ENCODE measurements at places on chromosomes 2 and 18.

GRCh38 chr2:31188131-31188530, 29.2 kb downstream of the CAPN14 start:
- DNase-seq: no peak

- DNase-seq: no peak
Measured at GRCh38 chr2:144924827-144925226, 404.9 kb upstream of the ZEB2 start.

- DNase-seq: no peak
Measured at GRCh38 chr2:207860685-207861084, 91.0 kb upstream of the FZD5 start.

DNA sequence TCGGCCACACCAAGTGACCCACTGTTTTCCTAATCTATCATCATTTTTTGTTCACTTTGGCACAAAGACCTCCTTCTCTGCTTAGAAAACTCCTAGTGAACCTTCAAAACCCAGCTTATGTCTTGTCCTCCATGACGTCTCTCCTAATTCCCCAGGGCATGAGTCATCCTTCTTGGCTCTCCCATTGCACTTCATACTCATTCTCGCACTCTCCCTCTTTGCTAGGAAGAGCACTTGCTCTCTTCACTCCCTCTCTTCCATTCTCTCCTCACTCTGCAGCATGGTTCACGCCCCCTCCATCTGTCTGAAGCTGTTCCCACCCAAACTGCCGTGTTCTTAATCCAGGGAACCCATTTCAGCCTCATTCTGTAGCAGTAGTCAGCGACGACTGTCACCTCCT, 103.9 kb downstream of the MRO start:
- DNase-seq: no peak

DNA sequence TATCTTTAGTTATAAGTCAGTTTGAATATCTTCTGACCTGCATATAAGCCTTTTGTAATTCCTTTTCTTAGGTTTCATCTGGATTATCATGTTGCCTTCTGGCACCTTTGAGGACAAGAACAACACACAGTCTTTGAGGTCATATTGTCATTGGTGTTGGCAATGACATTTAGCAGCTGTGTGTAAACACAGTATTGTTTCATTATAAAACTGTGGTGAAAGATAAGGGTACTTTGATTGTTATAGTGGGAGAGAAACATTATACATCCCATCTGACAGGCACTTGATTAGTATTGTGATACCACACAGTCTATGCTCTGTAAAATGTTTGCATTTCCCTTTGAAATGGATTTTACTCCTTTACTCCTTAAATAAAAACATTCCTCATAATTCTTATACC, 313.5 kb downstream of the RPRM start:
- DNase-seq: no peak

- peak; percentile 3 for DNase-seq
Measured at GRCh38 chr2:190407246-190407661, 901 bp upstream of the MFSD6 start.

GRCh38 chr2:181778621-181779201, 98.4 kb upstream of the NEUROD1 start:
- no peak for DNase-seq

DNA sequence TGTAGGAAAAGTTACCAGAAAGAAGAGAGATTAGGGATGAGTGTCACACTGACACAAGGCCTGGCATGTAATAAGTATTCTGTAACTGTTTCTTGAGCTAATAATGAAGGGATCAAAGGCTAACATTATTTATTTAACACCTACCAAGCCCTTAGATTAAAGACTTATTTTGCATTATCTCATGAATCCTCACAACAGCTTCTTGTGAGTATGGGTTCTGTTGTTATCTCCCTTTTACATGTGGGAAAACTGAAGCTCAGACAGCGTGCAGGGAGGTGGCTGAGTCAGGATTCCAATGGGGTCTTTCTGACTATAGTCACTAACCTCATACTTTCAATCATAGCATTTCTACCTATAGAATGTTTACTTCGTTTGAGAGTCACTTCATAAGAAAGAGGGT, 79.0 kb upstream of the PROKR1 start:
- no peak for DNase-seq

GRCh38 chr2:35160871-35161270, 1194.7 kb upstream of the CRIM1 start:
- no peak for DNase-seq

GRCh38 chr2:112841295-112842044, 4.9 kb upstream of the IL1B start:
- no peak for DNase-seq

DNA sequence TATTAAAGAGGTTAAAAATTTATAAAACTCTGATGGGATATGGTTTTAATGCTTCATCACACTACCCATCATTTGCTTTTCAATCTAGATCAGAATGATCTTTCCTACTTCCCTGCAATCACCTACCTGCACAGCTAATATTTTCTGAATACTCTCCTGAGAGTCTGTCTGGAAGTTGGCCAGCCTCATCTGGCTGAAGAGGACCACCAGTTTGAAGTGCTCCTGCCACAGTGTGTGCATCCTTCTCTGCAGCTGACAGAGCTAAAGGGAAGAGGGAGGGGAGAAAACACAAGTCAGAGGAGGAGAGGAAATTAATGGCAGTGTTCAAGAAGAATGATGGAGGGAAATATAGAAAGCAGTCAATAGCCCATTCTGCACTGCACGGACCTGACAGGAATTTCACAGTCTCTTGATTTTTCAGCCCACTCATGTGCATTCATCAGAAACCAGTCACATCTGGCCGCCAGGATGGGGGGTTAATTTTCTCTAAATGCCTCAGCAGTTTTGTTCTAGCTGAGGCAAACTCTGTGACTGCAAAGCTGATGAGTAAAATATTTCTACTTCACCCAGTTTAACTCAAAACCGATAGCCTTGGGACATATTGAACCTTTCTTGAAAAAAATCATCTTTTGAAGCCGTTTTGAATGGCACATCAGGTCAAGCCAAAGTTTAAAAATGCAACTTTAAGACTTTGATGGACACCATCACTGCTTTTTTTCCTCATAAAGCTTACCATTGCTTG, 201.8 kb upstream of the KLHL14 start:
- no peak for DNase-seq

DNA sequence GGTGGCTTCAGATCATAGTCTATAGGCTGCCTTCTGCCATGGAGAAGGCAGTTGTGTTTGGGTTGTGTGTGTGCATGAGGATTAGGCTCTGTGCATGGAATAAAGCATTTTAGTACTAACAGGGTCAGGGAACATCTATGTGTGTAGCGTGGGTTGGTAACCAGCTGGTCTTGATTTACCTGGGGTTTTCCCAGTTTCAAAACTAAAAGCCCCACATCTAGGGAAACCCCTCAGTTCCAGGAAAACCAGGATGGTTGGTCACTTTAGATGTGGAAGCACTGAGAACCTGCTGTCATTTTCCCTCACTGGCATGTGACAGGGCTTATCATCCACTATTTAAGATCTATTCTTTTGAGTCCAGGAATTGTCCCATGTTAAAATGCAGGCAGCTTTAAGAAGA, 116.3 kb downstream of the POLE4 start:
- no peak for DNase-seq

- DNase-seq: no peak
Measured at GRCh38 chr2:221372907-221373306, 199.2 kb downstream of the EPHA4 start.

GRCh38 chr2:177237932-177238331, 25.3 kb downstream of the HNRNPA3 start:
- no peak for DNase-seq

DNA sequence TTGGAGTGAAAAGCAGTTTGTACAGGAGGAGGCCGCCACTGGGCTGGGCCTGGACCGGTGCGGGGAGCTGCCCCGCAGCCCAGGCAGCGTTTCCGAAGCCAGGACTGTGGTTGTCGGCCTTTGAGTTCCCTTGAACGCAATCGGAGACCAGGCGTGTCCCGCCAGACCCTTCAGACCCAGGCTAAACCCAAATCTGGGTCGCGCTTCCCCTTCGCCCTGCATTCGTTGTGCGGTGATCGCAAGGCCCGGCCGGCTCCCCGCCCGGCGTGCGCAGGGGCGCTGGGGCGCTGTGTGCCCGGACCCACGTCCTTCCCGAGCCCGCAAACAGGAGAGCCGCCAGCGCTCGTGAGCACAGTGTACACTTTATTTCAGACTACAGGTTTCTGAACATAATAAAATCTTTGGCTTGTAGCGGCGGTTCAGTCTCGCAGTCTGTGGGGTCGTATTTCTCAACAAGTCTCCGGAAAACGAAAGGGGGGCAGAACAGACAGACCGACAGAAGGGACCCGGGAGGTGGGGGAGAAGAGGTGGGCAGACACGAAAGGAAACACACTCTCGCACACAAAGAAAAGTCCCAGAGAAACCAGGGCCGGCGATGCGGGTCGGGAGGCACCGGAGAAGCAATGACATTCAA, 5.5 kb downstream of the EN1 start:
- DNase-seq: no peak

GRCh38 chr2:85329181-85329651, 1.4 kb upstream of the TGOLN2 start:
- DNase-seq: no peak

GRCh38 chr18:70044632-70045031, 97.0 kb upstream of the CD226 start:
- no peak for DNase-seq

DNA sequence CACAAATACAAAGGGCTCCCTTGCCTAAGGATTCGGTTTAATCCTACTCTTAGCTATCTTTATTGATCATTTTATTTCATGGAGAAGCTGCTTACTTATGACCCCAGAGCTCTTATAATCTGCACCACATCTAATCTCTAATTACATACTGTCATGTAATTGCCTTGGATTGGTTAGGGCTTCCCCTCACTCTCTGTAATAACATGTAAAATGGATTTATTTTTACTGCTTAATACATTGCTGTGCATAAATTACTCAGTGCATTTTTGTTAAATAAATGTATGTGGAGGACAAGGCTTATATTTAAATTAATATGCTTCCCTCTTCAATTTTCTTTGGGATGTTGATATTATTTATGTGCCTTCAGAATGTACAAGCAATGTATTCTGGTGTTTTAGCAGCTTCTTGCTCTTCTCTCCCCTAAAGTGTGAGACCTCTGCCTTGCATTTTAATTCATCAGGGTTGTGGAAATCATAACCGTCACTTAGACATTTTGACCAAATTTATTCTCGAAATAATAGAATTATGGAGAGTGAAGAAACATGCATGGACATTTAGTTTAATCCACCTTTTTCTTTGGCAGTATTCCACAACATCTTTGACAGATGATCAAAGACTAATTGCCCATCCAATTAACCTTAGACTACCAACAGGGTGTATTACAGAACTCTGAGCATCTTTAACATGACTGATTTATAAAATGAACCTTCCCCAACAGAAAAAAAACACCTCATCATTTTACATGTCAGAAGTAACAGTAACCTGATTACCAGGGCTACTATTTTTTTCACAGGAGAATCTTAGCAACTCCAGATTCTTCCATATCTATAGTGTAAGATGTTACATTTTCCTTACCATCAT, 692.6 kb downstream of the LRRTM4 start:
- DNase-seq: no peak

- DNase-seq: no peak
Measured at GRCh38 chr2:105387225-105387624, 11.6 kb downstream of the FHL2 start.

- DNase-seq: no peak
Measured at GRCh38 chr2:46252891-46253659, 44.1 kb upstream of the EPAS1 start.

- DNase-seq: no peak
Measured at GRCh38 chr2:121004359-121004758, 268.7 kb downstream of the GLI2 start.

- DNase-seq: no peak
Measured at GRCh38 chr2:39150890-39151497, 30.1 kb upstream of the SOS1 start.

- DNase-seq: no peak
Measured at GRCh38 chr2:9815076-9815475, 28.2 kb upstream of the TAF1B start.

DNA sequence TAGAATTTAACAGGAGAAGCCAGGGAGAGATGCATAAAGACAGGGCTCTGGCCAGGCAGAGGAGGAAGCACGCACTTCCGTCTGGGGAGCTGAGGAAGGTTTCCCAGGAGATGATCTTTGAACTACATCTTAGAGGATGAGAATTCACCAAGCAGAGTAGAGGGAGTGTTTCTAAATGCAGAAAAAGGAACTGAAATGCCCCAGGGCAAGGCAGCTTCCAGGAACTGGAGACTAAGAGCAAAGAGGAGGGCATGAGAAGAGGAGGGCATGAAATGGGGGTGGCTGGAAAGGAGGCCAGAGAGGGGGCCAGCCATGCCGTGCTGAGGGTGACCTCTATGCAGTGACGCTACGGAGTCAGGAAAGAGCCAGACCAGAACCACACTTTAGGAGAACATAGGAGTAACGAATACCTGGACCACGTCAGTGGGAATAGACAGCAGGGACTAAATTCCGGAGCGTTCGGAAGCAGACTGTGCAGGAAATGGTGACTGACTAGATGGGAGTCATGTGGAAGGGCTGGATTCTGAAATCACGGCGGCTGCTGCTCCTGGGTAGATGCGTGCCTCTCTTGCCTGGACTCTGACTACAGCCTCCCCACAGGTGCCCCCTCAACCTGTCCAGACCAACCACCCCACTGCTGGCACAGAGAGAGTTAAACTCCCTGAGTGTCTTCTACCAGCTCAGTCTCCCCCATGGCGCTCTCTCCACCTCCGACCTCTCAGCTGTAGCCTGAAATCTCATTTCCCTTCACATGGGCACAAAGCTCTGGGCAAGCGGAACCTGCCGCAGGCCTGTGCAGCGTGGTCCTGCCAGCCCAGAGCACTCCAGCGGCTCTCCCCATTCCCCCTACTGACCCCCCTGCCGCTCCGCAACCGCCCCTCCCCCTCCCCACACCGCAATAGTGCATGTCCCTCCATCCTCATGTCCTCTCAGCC, 87.0 kb upstream of the RTN4 start:
- no peak for DNase-seq

- no peak for DNase-seq
Measured at GRCh38 chr2:217964275-217965161, 38.3 kb downstream of the TNS1 start.

DNA sequence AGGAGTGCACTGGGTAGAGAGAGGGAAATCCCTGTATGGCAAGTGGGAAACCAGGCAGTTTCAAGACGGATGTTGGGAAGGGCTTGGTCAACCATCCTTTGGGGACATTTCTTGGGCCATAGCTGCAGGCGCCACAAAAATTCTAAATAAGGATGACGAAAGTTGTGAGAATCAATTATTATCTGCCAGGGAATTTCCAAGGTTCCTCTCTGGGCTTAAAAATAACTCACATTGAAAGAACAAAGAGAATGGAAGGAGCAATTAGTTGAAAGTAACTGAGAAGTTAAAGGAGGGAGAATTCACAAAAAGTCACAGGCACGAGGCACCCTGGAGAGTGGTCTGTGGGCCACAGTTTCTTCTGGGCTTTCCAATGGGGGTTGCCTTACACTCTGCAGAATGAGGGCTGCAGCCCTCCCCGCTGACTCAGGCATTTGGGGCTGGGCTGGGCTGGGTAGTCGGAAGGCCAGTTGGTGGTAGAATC, 195.7 kb downstream of the SMAD7 start:
- no peak for DNase-seq

All from effector memory CD4-positive, alpha-beta T cell (primary cell).